CD4-positive, alpha-beta T cell treated with Interleukin-4 for 1 hour (primary cell): ENCODE measurements at places on chromosomes 3 and 15.

- no peak for DNase-seq
These were observed 175.1 kb upstream of the ATP11B start for GRCh38 chr3:182618085-182618732.

DNA sequence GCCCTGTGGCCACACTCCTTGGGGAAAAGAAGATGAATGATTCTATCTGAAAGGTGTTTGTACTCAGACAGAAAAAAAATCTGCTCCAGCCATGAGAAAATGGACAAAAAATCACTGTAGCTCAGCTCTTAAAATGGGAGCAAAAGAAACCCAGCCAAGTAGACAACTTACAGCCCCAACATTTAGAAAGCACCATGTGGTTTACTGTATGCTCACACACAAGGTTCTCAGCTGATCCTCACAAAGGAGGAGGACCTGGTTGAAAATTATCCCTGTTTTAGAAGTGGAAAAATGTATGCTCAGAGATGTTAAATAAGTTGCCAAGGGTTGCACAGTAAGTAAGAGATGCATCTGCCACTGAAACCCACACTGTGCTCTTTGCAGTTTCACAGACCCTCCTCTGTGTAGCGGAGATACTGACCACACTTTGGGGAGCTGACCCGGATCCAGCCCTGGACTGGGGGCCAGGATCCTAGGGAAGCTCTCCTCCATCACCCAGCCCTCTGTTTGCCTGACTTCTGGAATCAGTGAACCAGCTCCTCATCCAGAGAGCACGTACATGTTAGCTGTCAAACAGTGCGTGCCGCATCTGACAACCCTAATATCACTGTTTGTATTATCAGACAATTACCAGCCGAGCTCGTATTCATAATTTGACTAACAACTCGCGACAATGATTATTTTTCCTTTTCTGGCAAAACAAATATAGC lies 32.7 kb upstream of the TPRG1 start:
- DNase-seq, result no peak

DNA sequence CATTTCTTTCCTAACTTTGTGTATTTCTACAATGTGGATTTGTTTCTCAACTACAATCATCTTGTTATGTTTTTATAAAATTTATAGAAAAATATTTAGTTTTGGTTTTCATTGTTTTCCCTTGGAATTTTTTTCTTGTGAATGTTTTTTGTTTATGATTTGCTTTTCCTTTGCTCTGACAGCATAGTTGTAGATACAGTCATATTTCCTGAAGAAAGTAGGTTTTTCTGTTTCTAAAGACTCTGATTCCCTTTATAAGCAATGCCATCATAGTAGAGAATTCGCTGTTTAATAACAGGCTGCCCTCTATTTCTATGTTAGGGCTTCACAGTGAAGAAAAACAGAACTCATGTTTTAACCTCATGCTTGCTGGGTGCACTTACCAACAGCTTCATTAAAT lies 482.3 kb downstream of the ZBBX start:
- DNase-seq, result no peak

GRCh38 chr15:61138156-61138555 lies 90.9 kb downstream of the RORA start:
- DNase-seq, result no peak

DNA sequence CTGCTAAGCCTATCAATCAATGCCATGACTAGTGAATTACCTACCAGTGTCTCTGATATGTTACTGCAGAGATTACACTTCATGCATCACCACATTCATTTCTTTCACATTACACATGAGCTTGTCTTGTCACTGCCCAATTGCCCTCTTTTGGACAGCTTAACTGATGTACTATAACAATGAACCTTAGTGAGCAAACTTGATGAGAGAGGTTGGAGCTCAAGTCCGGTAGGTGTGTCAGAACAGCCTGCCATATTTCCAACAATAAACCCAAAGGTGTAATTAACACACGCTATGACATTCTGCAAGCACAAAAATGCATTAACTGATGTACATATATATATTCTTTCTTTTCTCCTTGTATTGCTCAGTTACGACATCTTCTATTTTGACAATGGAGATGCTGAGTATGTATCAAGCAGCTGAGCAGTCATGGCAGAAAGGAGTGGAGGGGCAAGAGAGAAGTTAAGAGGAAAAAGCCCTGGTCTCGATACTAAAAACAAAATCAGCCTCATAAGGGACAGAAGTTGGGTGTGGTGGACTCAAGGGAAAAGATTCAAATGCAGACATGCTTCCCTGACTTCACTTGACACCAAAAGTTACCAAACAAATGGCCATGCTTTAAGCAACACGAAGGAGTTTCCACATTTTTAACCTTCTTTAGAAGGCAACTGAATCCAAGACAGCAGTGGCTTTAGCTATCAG lies 538.2 kb downstream of the FOXP1 start:
- DNase-seq, result no peak

GRCh38 chr3:40895109-40895508 lies 304.2 kb upstream of the CTNNB1 start:
- DNase-seq, result no peak

DNA sequence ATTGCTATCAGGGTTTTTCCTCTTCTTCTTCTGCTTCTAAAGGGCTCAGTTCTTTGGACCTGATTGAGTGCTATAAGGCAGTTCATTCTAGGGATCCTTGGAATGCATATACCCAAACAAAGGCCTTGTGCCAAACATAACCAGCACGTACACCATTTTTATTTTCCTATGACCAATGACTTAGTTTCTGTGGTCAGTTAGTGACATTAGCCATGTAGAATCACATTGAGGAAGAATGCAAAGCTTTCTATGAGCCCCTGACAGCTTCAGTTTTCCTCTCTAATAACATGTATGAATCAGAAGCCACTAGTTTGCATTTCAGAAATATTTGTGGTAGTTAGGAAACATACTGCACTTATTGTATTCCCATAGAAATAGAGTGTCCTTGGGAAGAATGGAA lies 240.0 kb downstream of the THRB start:
- DNase-seq, result no peak

DNA sequence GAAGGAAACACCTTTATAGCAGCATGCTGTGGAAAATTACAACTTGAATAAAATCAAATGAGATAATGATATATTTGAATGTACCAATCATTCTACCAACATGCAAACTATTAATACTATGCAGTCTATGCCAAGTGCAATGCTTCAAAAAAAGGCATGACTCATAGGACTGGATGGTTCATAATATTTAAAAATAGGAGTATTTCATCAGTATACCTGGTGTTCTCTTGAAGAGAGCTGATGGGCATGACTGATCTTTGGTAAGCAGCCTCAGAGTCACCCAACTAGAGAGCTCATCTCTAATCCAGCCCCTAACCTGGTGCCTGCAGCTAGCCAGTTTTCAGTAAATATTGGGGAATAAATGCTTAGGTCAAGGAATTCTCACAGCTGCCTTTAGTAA lies 434.7 kb upstream of the ARRDC4 start:
- DNase-seq, result no peak

DNA sequence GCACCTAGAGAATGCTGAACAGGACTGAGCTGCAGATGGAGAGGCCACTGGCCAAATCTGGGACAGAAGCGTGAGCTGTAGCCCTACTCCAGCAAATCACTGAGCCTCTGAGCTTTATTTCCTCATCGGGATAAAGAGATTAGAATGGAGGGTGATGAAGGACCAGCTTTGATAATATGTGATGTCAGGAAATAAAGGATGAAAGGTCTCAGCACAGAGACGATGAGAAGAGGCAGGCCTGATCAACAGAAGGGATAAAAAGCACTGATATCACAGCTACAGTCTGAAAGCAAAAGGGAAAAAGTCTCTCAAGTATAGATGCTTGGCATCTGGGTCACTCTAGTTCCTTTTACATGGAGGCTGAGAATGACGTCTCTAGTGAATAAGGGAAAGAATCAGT lies 70.0 kb downstream of the DHX30 start:
- DNase-seq, result no peak

GRCh38 chr15:93617443-93617842 lies 528.4 kb upstream of the RGMA start:
- DNase-seq, result no peak

DNA sequence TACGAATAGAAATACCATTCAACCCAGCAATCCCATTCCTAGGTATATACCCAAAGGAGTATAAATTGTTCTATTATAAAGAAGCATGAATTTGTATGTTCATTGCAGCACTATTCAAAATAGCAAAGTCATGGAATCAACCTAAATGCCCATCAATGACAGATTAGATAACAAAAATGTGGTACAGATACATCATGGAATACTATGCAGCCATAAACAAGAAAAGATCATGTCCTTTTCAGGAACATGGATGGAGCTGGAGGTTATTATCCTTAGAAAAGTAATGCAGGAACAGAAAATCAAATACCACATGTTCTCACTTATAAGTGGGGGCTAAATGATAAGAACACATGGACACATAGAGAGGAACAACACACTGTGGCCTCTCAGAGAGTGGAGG lies 571.9 kb downstream of the RBMS3 start:
- DNase-seq, result no peak

DNA sequence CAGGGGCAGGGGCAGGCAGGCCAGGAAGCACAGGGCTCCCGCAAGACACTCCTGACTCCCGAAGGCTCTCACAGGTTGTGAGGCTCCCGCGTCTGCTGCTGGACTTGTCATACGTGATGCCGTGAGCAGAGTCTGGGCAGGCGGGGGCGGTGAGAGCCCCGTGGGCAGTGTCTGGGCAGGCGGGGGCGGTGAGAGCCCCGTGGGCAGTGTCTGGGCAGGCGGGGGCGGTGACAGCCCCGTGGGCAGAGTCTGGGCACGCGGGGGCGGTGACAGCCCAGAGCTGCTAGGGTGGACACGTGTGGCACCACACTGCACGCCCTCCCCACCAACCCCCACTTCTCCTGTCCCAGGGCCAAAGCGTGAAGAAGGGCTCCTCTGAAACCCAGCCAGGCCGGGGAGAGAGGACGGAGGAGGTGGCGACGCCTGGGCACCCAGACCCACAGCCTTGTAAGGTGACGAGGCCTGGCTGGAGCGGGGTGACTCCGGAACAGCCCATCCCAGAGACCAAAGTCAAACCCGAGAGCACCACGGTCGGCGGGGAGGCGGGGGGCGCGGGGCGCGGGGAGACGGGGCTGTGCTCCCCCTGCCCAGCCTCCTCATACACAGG lies 35.0 kb downstream of the TNK2 start:
- DNase-seq, result no peak
